GM12864 (cell line): ENCODE measurements at places on chromosomes 3 and 15.

DNA sequence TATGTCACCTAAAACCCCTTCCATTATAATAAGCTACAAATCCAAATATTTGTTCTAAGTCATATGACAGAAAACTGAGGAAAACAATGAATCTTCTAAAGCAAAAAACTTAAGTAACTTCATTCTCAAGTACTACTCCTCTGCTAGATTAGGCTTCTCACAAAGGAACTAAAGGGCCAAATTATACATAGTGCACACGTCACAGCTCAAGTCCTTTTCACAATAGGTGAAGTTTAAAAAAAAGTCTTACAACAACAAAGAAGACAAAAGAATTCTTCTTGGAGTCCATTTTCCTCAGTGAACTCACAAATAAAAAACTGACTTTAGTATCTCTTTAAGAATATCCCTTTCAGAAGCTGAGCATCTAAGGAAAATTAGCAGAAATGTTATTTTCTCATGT, 479.9 kb downstream of the MAGI1 start:
- no peak for DNase-seq

DNA sequence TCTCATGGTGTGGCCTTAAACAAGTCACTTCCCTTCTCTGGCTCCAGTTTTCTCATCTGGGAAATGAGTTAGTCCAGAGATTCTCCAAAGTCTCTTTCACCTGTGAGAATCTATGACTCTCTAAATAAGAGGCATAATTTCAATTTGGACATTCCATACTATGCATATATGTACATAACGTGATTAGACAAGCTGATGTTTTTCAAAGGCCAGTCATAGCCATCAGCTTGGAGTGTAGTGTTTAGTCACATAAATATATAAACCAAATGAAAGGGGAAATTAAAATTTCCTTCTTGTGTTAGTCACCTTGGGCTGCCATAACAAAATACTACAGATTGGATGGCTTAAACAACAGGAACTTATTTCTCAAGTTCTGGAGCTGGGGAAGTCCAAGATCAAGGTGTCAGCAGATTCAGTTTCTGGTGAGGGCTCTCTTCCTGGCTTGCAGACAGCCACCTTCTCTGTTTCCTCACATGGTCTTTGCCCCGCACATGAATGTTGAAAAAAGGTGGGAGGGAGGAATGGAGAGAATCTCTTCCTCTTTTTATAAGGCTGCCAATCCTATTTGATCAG, 19.4 kb downstream of the TMEM41A start:
- DNase-seq = no peak

DNA sequence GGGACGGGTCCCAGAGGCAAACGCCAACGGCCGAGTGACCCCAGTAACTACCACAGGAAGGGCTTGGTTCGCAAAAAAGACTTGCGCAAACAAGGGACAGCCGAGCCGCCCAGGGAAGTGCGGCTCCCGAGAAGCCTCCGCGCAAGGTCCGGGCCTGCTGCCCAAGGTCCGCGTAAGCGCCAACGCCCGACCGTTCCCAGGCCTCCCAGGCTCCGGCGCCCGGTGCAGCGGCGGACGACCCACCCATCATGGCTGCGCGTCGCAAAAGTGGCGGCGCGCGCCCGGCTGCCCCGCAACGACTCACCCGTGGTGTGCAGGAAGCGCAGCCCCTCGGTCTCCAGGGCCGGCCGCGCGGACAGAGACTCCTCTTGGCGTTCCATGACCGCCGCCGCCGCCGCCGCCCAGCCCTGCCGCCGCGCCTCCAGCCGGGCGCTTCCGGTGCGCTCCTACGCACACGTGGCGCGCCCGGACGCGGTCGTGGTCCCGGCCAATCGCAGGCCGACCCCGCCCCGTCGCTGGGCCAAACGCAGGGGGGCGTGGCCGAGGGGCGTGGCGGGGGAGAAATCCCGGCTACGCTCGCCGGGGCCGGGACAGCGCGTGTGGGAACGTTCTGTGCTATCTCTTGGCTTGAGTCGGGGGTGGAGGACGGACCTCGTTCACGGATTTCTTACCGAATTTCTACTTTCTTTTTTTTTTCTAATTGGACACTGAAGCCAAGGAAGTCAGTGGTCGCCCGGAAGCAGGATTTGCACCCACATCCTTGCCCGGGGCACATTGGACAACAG, at the start of gene SELENOS:
TSS of gene SELENOS (minus strand) at position 448 of the 785 bp plus-strand sequence. CDS start at position 380, 68 bp downstream.
- DNase-seq = no peak

GRCh38 chr3:65619451-65619881, 419.3 kb downstream of the MAGI1 start:
- DNase-seq = no peak

GRCh38 chr3:141332416-141332815, 35.9 kb upstream of the ZBTB38 start:
- DNase-seq = no peak

DNA sequence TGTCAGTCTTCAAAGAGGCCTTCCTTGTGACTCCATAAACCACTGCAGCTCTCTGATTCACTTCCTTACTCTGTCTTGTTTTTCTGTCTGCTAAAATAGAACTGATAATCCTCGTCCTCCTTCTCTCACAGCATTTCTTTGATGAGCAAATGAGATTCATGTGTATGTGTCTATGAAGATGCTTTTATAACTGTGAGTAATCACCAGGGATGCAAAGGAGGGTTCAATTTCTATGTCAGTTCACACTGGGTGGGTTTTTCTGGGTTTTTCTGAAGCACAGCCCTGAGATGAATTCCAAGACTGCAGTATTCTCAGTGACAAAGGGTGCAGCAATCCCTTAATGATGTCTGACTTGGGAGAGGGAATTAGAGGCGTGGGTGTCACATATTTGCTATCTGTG, 746.6 kb upstream of the CFAP20DC start:
- no peak for DNase-seq

GRCh38 chr3:194224471-194225417, 88.8 kb downstream of the HES1 start:
- DNase-seq = no peak

- no peak for DNase-seq
These were observed 630.4 kb upstream of the ADAMTS9 start for GRCh38 chr3:65318231-65318630.

DNA sequence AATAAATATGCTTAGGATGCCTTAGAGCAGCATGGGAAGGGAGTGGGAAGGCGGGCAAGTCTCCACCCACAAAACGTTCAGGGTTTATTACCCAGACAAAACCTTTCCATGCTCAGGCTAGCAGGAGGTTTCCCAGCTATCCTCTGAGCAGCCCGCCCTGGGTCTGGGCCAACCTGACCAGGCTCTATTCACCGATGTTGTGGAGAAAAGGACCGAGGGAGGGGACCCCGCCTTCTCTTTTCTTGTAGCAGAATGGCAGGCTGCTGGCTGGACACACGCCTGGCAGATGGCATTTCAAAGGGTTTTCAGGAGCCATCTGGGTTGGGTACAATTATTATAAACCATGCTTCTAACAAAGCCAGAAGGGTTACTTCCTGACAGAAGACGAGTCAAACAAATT, 540.9 kb downstream of the MAGI1 start:
- DNase-seq = no peak
